T-helper 9 cell (primary cell): ENCODE measurements at places on chromosomes 12 and 14.

- DNase-seq, result no peak
Measured at GRCh38 chr12:116677202-116677661, 60.6 kb downstream of the SPRING1 start.

- peak; percentile 18 for DNase-seq
Measured at GRCh38 chr12:131682510-131682895, 28.4 kb upstream of the SFSWAP start.

GRCh38 chr12:54213079-54213478, 24.3 kb upstream of the SMUG1 start:
- no peak for DNase-seq

GRCh38 chr12:52369809-52370208, 2.5 kb upstream of the KRT85 start:
- DNase-seq, result no peak

DNA sequence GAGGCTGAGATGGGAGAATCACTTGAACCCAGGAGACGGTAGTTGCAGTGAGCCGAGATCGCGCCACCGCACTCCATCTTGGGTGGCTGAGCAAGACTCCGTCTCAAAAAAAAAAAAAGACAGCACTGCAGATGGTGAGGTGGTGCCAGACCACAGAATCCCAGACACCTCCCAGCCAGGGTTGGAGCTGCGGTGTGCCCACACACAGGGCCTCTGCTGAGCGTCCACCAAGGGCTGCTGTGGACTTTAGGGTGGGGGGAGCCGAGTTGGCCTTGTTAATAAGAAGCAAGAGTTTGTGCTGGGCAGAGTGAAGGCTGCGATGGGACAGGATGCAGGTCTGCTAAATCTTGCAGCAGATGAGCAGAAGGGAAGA, 14.2 kb downstream of the KMT5A start:
- no peak for DNase-seq

GRCh38 chr12:59651229-59651920, 55.5 kb downstream of the SLC16A7 start:
- no peak for DNase-seq

DNA sequence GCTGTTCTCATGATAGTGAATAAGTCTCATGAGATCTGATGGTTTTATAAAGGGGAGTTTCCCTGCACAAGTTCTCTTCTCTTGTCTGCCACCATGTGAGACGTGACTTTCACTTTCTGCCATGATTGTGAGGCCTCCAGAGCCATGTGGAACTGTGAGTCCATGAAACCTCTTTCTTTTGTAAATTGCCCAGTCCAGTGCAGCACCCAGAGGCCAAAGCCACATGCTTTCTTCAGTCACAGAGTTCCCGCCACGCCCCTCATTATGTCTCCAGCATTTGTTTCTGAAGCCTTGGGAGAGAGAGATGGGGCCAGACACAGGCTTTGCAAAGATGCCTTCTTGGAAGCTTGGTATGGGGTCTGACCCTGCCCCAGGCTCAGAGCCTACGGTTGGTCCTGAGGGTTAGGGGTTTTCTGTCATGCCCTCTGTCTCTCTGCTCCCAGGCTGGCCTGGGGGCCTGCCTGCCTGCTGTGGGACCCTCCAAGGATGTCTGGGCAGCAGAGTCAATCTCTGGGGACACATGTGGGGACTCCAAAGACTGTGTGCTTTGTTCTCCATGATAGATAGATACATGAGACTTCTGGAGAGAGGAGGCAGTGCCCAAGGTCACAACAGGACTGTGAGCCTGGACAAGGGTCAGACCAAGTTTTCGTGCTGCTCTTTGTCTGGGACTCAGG, 114.1 kb upstream of the PRMT8 start:
- no peak for DNase-seq

- DNase-seq, result no peak
Measured at GRCh38 chr12:65781681-65782269, 42.5 kb upstream of the HMGA2 start.

- DNase-seq, result no peak
Measured at GRCh38 chr12:101299931-101300330, 20.0 kb downstream of the UTP20 start.

DNA sequence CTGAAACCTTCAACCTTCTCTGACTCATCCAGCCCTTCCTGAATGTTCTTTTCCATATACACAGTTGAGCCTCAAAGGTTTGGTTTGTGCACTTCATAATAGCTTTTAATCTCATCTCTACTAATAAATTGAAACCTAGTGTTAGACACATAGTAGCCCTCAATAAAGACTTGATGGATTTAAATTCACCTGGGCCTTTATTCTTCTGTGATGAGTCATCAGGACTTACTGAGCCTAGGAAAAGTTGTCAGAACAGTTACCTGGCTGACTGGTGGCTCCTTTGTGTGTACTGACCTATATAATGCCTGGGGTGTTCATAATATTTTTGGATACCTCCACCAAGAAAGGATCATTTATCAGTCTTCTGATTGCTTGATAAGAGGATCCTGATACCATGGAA, 86.4 kb upstream of the NTF3 start:
- no peak for DNase-seq

DNA sequence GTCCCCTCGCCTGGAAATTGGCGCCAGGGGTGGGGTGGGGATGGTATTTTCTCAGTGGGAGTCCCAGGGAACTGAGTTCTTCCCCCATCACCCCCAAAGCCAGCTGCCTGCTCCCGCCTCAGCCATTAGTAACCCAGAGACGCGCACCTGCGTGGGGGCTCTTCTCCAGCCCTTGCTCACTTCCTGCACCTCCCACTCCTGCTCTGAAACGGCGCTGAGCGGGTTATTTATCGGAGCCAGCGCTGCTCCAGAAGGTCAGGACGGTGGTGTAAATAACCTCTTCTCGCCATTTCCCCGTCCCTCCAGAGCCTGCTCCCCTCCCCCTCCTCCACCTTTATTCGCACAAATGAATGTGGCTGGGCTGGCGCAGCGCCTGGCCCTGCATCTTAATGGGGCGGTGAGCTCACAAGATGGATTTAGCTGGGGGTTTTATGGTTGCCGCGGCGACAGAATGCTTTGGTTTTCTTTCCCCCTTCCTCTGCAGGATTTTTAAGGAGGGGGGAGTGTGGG, 12.2 kb downstream of the GPR84 start:
- DNase-seq, result no peak

DNA sequence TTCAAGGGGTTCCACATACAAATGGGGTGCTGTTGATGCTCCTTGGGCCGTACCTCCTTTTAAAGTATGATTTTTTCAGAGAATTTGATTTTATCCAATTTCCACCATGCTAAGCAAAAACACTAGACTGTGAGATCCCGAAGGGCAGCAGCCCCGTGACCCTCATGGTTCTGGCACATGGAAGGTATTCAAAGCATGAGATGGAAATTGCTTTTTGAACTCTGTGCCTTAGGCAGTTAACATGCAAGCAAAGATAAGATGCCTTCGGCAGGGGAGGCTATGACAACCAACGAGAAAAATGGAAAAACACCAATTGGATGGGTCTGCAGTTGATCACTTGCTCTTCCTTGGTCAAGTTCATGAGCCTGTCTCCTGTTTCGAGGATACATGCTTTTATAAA, 120.8 kb upstream of the DIO3 start:
- no peak for DNase-seq

GRCh38 chr14:59177262-59177661, 11.2 kb upstream of the DAAM1 start:
- no peak for DNase-seq

DNA sequence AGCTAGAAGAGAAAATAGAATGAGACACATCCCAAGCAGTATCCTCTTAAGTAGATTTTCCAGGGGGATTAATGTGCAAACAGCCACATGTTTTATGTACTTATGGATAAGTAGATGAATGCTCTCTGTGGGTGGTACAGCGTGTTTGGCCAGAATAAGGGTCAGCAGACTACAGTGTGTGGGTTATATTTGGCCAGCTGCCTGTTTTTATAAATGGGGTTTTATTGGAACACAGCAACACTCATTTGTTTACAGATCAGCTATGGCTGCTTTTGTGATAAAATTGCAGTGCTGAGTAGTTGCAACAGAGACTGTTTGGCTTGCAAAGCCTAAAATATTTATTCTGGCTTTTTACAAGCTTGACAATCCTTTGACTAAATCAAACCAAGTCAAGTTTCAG, 780.2 kb upstream of the SEL1L start:
- DNase-seq, result no peak

GRCh38 chr14:29290441-29290840, 523.9 kb downstream of the FOXG1 start:
- DNase-seq, result no peak

GRCh38 chr14:30656190-30656632, 34.1 kb downstream of the SCFD1 start:
- DNase-seq, result no peak

- DNase-seq, result no peak
Measured at GRCh38 chr12:55717011-55718007, 1.5 kb downstream of the BLOC1S1 start.

DNA sequence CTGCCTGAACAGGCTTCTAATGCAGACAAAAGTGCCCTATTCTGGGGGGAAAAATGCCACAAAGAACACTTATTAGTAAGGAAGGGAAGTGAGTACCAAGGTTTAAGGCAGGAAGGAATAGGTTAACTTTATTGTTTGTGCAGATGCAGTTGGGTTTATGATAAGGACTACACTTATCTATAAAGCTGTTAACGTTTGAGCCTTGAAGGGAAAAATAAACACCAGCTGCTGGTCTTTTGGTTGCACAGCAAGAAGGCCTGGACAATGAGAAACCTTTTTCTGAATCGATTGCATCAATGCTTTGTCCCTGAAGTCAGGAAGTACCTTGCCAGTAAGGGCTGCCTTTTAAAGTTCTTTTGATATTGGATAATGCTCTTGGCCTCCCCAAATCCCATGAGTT, 407.8 kb downstream of the ATP23 start:
- no peak for DNase-seq

- no peak for DNase-seq
Measured at GRCh38 chr14:81132468-81132867, 88.3 kb downstream of the GTF2A1 start.

DNA sequence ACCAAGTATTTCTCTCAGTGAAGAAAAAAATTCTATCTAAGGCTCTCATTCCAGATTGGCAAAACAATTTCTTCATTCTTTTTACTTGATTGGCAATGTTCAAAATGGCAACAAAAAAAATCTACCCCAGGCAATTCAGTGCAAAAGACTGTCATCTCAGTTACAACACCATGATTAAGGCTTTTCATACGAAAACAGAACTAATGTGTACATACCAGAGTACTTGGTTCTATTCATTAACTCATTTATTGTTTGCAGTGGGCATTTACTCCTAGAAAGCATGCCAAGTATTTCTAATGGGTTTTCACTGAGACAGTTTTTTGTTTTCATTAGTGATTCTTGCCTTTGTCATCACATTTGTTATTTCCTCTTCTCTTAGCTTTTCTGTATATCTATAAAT, 33.0 kb downstream of the DBX2 start:
- no peak for DNase-seq

GRCh38 chr14:34368115-34368970, 93.7 kb downstream of the SPTSSA start:
- no peak for DNase-seq

DNA sequence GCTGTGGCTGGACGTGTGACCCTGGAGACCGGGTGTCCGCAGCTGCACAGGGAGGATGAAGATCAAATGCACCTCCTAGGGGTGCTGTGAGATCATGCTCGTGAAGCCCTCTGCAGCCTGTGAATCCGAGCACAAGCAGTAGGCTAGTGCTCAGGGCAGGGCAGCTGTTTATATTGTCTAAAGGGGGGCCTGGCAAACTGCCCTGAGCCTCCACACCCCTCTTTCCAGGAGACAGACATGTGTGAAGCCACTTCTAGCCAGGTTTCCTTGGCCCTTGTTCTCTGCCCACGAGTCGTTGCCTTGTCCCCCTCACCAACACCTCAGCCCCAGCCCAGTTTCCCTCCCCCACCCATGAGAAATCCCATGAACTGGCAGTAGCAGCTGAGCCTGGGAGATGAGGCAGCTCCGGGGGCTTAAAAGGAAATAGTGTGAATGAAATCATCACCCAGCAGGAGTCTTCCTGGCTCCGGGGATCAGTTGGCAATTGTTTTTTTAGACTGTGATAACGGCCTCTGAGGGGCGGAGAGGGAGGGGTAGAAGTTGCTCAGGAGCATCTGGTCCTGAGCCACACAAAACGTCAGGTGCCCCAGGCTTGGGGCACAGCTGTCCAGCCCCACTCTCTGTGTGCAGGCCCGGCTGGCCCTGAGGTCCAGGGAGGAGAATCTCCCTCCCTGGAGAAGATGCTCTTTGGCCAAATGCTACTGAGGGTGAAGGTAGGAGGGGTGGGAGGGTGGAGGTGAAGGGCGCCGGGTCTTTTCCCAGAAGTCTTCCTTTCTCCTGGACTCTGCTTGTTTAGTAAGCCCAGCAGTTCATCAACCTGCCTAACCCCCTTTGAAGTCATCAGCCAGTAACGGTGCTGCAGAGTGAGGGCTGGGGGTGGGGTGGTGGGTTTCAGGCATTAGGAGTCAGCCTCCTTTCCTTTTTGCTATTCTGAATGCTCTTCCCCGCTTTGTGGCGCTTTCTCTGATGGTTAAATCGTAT, 4.0 kb downstream of the FGF6 start:
- no peak for DNase-seq

DNA sequence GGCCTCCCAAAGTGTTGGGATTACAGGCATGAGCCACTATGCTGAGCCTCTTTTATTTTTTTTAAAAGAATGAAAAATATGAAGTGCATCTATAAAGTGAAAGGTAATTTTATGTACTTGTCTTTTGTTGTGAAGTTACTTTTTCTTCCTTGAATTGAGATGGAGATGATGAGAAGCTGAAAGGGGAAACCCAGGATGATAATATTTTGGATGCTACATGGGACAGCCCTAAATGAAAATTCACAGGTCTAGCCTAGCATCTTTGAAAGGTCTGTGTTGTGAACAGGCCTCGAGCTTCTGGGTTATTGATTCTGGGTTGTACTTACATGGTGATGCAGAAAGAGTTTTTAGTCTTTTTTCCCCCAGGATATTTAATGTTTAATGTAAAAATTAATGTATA, 14.6 kb downstream of the DIP2B start:
- no peak for DNase-seq

- DNase-seq, result no peak
Measured at GRCh38 chr12:26018926-26019325, 60.4 kb downstream of the RASSF8 start.

GRCh38 chr12:125155366-125155765, 90.1 kb downstream of the AACS start:
- DNase-seq, result no peak

DNA sequence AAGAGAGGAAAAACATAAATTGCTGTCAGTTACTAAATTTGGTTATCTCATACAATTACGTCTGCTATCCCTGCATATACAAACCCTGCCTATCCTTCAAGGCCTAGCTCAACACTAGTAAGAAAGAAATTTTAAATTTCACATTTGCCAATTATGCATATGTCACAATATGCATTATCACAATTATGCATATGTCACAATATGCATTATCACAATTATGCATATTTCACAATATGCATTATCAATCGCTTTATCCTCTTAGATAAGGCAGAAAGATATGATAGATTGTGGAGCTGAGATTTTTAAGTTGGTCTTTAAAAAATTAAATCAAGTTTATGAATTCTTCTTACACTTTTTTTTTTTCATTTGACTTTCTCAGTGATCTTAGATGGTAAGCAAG, 195.0 kb upstream of the ABCD2 start:
- no peak for DNase-seq

GRCh38 chr12:81692008-81692407, 67.1 kb downstream of the PPFIA2 start:
- DNase-seq, result no peak
